ENCODE measurements at places on chromosomes 3 and 15. TPM values are rescaled to one million over a fixed set of nuclear protein-coding genes. Genes with fewer than 3 reads are reported as not detected.

- no peaks in the 10 kb centered on the region for H3K4me1 ChIP-seq
- no peaks in the 10 kb centered on the region for H3K27me3 ChIP-seq
- no peak overlapping the region for H3K4me3 ChIP-seq
- no peak for DNase-seq
- H3K36me3 ChIP-seq = no peaks in the 10 kb centered on the region
Measured at GRCh38 chr15:81080996-81081395, 53.1 kb upstream of the CFAP161 start.

DNA sequence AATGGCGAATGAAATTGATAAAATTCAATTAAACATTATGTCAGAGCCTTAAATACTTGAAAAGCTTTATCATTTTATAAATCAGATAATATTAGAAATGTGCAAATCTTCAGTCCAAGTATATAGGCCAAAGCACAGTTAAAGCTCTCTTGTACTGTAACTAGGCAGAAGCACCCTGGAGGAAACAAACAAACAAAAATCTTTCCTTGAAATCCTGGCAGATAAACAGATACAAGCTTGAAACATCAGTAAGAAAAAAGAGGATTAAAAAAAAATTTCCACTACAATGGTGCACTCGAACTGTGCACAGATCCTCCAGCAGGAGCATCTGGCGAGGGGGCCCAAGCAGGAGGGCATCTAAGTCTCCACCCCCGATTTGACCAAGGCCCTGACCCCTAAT, 166.6 kb downstream of the PLD1 start:
- no peaks in the 10 kb centered on the region for H3K36me3 ChIP-seq
- no peak for DNase-seq
- H3K4me3 ChIP-seq = no peak overlapping the region
- no peaks in the 10 kb centered on the region for H3K27me3 ChIP-seq

GRCh38 chr3:146065573-146066006, 95.4 kb downstream of the PLOD2 start:
- no peaks in the 10 kb centered on the region for H3K27me3 ChIP-seq
- H3K4me1 ChIP-seq = no peaks in the 10 kb centered on the region
- no peak overlapping the region for H3K4me3 ChIP-seq
- no peaks in the 10 kb centered on the region for H3K36me3 ChIP-seq
- H3K27ac ChIP-seq = no peak overlapping the region

GRCh38 chr15:42184736-42185135, 23.4 kb downstream of the VPS39 start:
- H3K36me3 ChIP-seq = peaks cover 91% of the 10 kb centered on the region
- H3K4me3 ChIP-seq = no peak overlapping the region
- no peak overlapping the region for H3K27ac ChIP-seq
- no peaks in the 10 kb centered on the region for H3K27me3 ChIP-seq
- H3K4me1 ChIP-seq = no peaks in the 10 kb centered on the region

Gene ANKRD28
- total RNA-seq = 36.6 TPM

All from CD4-positive, alpha-beta T cell (primary cell).